NK-92 treated with Interleukin-12 subunit alpha and Interleukin-12 subunit beta, amount 100 ng/mL, for 24 hours (cell line): ENCODE measurements at places on chromosomes 5 and 9.

DNA sequence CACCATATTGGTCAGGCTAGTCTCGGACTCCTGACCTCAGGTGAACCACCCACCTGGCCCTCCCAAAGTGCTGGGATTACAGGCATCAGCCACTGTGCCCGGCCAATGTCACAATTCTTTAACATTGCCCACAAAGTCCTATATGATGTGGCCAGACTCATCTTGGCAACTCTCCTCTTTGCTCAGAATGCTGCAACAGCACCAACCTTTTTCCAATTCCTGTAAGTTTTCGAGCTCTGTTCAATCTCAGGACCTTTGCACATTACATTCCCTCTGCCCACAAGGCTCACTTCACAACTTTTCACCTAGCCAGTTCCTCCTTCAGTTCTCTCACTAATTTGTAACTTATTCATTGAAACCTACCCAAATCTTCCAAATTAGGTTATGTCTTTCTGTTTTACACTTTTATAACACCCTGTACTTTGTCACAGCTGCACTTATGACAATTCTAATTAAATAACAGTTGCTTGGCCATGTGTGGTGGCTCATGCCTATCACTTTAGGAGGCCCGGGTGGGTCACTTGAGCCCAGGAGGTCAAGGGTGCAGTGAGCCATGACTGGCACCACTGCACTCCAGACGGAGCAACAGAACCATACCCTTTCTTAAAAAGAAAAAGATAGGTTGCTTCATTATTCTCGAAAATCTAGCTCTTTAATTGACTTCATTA, 30.9 kb upstream of the GLDC start:
- no peak for DNase-seq

DNA sequence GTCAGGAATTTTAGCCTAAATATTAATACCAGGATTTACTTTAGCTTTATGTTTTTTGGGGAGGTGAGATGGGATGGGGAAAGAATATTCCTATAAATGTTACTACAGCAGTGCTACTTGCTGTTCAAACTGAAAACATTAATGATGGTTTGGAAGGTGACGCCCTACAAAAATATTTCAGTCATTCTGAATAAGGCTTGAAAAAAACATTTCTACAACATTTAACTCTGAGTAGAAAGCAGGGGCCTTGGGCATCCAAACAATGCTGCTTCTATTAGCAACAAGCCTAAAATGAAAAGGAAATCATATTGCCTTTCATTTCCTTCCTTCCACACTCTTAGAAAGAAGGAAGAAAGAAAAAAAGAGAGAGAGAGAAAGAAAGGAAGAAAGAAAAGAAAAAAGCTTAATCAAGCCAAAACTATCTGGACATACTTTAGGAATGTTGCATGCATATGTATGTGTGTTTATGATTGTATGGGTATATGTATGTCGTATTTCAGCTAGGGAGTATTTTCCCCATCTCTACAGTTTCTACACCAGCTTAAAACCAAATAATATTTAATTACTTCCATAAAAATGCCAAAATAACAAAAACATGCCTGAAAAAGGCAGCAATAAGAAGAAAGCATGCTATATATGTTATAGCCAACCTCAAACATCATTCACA, 16.3 kb upstream of the DAB2 start:
- no peak for DNase-seq

DNA sequence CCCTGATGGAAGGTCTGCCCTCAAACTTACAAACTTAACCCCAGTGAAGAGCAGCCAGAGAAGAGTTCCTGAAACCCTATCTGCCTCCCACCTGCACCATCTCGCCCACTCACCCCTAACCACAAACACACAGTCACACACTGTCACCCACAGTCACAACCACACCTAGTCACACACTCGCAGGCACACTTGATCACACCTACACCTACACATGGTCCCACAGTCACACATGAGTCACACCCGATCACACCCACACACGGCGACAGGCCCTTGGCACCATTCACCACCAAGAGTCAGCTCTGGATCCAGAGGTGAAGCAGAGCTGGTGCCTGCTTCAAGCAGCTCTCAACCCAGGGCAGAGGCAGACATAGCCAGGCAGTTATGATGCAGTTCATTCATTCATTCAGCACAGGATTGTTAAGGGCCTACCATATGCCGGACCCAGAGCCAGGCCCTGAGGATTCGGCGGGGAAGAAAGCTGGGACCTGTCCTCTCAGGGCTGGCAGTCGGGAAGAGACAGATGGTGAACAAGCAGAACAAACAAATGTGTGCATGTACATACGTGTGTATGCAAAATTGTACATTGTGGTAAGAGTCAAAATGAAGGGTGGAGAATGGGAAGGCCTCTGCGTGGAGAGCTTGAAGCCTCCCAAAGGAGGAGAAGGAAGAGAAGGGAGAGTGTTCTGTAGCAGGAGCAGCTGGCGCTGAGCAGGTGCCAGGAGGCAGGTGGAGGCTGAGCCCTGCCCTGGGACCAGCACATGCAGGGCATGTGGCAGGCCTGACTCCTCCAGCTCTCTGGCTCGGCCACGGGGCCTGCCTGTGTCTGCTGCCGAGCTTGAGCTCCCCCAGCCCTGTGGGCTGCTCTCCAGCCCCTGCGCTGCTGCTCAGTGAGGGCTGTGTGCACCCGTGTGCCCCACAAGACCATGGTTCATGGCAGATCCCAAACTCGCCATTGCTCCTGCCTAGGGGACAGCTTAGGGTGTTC, 6.4 kb downstream of the TSPAN17 start:
- peak; percentile 86 for DNase-seq

- DNase-seq = no peak
Measured at GRCh38 chr5:14039576-14039975, 95.1 kb upstream of the DNAH5 start.

DNA sequence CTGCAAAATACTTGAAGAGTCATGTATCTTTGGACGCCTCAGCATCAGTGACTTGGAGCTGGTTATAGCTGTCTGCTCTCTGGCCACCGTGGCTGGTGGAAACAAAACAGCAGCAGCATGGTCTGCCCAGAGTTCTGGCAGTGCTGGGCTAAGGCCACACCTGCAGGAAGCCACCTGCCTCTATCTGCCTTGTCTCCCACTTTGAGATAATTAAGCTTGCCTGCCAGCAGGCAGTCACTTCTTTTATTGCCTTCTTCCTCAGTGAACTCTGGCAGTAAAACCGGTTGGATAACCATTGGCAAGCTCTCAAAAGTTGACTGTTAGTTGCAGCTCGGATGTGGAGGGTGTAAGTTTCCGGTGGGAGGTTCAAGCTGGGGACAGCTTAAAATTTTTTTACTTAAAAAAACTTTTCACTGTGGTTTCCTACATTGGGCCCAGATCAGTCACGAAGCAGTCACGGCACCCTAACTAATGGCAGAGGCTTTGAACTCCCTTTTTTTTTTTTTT, 4.9 kb downstream of the SMIM3 start:
- no peak for DNase-seq

- no peak for DNase-seq
Measured at GRCh38 chr9:111853450-111853827, 43.2 kb upstream of the UGCG start.

- DNase-seq = no peak
Measured at GRCh38 chr9:136228107-136228875, 17.3 kb downstream of the QSOX2 start.

GRCh38 chr9:117034866-117035265, 347.8 kb downstream of the TRIM32 start:
- DNase-seq = no peak

DNA sequence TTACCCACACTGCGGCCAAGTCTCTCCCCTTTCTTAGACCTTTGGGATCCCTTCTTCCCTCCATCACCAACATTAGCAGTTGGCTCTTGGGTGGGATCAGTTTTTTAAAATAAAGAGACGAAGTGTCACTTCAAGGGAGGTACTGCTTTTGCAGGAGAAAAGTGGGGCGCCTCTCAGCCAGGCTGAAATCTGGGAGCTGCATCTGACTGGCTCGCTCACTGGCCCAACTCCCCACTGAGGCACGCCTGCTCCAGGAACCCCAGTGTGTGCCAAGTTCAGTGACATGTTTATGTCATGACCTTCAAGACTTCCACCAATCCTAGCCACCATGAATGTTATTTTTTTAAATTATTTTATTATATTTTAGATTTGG, 130.5 kb downstream of the MVB12B start:
- no peak for DNase-seq

GRCh38 chr9:91059713-91060112, 258.1 kb downstream of the SYK start:
- DNase-seq = no peak

- no peak for DNase-seq
Measured at GRCh38 chr5:141783947-141784296, 94.3 kb downstream of the PCDH1 start.

DNA sequence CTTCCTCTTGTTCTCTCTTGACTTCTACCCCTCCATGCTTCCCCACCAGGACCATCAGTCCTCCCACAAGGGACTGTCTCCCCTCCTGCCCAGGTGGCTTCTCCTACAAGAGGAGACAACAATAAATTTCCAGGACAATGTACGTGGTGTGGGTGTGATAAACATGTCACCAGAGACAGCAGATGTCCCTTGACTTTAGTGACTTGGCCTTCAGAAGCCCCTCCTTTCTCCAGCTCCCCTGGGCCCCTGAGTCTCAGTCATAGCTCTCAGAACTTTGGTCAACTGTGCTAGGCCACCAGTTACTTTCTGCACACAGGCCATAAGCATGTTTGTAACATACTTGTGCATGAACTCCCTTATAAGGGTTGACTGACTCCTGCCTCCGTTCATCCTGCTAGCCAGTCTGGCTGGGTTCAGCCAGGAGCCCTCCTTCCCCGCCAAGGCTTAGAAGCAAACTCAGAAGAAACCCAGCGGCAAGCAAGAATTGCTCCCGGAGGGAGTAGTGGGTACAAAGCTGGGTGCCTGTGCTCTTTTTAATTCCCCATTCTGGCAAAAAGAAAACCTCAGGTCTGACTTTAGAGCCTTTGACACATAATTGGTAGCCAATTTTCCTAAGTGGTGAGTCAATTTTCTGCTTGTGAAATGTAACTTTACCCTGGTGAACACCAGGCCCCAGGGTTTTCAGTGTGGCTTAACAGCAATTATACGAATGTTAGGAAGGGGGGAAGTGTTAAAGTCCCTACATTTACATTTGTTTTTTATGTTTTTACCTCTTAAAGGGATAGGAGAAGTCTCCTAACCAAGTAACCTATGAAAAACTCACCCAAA, 49.2 kb downstream of the EBF1 start:
- DNase-seq = no peak

DNA sequence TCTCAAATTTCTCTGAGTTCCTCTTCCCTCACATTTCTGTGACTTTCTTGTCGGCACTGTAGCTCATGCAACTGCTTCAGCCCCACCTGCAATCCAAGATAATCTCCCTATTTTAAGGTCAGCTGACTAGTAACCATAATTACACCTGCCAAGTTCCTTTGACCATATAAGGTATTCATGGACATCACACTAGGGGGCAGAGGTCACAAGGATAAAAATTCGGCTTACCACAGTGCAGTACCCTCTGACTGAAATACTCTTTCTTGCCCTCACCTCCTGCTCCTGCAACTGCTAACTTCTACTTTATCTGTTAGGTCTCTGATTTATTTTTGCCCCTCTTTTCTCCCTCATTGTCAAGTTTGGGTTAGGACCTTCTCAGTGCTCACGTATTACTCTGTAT, 144.2 kb downstream of the GDNF start:
- DNase-seq = no peak

DNA sequence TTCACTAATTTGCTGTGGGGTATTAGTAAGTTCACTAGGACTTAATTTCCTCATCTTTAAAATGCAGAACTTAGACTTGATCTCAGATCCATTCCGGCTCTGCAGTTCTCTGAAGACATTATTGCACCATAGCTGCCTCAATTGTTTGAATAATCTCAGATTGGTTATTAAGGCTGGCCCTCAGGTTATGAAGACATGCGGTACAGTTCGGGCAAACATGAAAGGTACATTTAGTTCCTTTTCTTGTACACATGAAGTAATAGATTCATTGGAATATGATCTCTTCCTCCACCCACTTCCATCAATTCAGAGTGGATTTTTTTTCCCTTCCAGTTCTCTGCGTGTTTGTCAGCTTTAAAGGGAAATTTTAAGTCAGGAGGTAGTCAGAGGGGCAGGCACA, 28.0 kb downstream of the ATP6V0E1 start:
- no peak for DNase-seq

DNA sequence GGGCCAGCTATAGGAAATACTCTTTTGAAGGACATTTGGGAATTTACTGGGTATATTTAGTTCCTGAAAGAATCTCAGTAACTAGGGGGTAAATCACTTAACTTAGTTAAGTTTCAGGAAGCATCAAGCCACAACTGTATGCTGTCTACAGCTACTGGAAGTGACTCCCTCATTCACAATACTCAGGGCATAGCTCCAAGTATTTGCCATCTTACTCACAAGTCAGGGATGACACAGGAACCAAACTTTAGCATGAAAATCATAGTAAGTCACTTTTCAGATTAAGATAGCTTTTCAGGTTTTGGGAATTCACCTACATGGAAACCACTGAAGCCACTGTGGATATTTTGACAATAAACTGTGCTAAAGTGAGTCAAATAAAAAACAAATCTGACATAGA, 242.4 kb upstream of the ATP10B start:
- DNase-seq = no peak

GRCh38 chr9:116168231-116168630, 14.6 kb downstream of the PAPPA start:
- DNase-seq = no peak

- no peak for DNase-seq
Measured at GRCh38 chr5:169763376-169764017, 126.4 kb downstream of the DOCK2 start.

GRCh38 chr9:105355781-105356180, 92.1 kb upstream of the FSD1L start:
- no peak for DNase-seq

- DNase-seq = no peak
Measured at GRCh38 chr5:52708463-52708862, 79.3 kb upstream of the ITGA1 start.

DNA sequence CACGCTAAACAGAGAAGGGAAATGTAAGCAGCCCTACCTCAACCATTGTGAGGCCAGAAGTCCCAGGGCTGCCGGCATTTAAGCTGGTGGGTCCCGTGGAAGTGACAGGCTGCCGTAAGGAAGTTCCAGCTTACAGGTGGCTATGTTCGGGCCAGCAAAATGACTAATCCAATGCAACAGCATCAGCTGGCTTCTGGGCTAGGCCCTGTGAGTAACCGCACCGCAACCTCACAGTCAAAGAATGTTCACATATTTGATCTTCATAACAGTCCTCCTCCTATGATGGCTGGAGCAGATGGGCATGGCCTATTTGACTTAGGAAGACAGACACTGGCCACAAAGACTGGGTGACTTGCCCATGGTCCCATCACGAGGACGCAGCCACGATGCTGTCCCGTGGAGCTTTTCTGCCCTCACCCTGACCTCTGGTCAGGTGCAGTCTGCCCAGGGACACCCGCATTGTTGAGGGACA, 88.2 kb downstream of the LIFR start:
- DNase-seq = no peak

GRCh38 chr5:178839319-178839704, 20.4 kb upstream of the ZNF354B start:
- DNase-seq = peak; percentile 2
